ENCODE measurements at places on chromosomes 2 and 18.

DNA sequence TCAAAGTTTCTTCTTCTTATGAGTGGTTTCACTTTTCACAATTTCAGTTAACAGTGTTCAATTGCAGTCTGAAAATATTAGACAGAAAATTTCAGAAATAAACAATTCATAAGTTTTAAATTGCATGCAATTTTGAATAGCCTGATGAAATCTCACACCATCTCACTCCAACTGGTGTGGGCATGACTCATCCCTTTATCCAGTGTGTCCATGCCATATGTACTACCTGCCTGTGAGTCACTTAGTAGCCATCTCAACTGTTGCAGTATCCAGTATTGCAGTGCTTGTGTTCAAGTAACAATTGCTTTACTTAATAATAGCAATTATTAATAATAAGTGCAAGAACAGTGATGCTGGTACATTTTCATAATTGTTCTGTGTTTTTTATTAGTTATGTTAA, 1202.5 kb downstream of the DSC3 start:
- no peak for DNase-seq

DNA sequence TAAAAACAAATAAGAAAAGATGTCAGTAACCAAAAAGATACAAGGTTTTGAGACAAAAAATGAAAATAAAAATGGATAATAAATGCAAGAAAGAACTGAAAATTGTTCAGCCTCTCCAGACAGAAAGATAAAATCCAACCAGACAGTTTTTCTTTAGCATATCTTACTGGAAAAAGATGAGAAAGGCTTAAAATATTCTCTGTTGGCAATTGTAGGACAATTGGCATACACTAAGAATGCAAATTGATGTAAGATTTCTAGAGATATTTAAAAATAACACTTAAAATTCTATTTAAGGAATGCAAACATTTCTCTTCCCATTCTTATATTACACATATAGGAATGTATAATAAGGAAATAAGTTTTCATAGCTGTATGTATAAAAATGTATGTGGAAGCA, 590.6 kb downstream of the DSC3 start:
- DNase-seq, result no peak

- DNase-seq, result no peak
Measured at GRCh38 chr2:232369126-232369951, 9.2 kb upstream of the ALPP start.

DNA sequence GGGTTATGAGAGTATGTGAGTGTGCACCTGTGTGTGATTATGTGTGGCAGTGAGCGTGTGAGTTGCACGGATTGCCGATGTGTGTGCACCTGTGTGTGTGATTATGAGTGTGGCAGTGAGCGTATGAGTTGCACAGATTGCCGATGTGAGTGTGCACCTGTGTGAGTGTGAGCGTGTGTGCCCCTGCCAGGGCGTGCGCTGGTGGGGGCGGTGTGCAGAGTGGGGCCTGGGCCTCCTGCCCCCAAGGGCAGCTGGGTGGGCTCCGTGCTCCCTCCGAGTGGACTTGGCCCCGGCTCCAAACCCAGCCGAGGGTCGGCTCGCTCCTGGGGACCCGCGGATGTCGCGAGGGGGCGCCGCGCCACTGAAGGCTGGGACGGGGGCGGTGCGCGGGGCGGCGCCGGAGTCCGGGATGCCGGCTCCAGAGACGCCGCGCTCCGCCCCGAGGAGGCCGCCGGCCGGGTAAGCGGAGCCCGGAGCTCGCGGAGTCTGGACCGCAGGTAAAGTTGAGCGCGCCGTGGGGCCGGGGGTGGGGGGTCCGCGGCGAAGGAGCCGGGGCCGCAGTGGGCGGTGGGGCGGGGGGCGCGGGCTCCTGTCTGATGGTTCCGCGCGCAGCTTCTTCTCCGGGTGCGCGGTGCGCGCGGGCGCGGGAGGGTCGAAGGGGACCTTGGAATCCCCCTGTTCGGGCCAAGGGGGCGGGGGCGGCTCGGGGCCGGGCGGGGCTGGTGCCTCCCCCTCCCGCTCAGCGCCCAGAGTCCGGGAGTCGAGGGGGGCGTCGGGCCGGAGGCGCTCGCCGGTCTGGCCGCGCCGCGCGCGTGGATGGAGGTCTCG, at the start of gene KCNG2:
KCNG2 (plus strand) TSS at position 421 of the 828 bp plus-strand sequence. CDS start 65,730 bp downstream, outside the sequence.
- DNase-seq, result peak; percentile 34

DNA sequence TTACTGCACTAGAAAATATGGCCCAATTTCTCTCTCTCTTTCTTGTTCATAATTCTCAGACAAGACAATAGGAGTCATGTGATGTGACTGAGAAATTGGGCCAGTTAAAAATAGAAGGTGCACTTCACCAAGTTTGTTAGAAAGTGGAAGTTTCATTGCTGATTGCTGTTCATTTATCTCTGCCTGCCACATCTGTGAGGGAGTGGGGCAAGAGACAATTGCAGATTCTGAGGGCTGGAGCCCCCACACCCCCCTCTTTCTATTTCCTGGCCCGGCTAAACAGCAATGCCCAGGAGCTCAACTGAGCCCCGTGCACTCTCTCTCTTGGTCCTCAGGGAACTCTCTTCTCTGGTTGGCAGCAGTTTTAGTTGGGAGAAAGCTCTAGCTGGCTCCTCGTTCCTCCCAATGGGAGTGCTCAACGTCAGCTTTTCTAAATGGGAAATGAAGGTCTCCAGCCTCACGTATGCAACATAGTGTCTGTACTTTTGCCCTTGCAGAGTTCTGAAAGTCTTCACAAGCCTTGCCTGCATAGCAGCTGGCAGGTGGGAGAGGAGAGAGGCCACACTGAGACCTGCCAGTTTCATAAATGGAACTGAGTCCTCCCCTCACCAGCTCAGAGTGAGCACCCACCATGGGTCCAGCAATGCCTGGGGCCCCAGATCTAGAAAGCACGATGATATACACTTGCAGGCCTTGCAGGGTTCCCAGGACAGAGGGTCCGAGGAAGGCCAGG, 115.7 kb downstream of the MYCN start:
- DNase-seq, result no peak

GRCh38 chr18:26648509-26649192, 100.3 kb upstream of the KCTD1 start:
- no peak for DNase-seq

DNA sequence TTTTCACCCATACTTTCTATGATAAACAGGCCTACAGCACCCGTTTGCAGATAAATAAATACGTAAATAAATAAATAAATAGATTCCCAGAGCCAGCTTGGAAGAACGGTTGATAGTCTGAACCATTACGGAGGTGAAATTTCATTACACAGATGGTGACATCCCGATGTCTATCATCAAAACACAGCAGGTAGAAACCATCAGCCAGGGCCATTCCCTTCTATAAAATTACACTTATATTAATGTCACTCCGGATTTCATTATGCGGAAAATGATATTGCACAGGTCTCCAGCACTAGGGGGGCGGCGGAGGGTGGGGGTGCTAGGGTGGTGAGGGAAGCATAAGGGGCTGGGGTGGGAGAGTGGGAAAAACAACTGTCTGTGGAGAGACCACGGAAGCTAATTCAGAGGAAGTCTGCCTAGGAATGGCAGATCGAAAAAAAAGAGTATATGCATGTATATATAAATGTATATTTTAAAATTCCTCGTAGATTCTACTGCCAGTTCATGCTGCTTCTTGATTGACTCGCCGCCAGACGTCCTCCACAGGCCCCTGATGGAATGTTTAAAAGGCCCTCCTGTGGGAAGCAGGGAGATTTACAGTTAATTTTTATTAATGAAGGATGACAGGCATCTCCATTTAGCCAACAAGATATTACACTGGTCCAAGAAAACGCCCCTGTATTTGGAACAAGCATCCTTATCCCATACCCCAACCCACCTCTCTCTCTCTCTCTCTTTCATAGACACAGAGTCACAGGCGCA, 1906.0 kb upstream of the PIK3C3 start:
- no peak for DNase-seq

- DNase-seq, result no peak
Measured at GRCh38 chr18:13808294-13809042, 15.5 kb upstream of the MC5R start.

GRCh38 chr2:12918138-12918834, 201.6 kb downstream of the TRIB2 start:
- DNase-seq, result no peak

GRCh38 chr18:41353777-41354528, 601.1 kb upstream of the PIK3C3 start:
- DNase-seq, result no peak

DNA sequence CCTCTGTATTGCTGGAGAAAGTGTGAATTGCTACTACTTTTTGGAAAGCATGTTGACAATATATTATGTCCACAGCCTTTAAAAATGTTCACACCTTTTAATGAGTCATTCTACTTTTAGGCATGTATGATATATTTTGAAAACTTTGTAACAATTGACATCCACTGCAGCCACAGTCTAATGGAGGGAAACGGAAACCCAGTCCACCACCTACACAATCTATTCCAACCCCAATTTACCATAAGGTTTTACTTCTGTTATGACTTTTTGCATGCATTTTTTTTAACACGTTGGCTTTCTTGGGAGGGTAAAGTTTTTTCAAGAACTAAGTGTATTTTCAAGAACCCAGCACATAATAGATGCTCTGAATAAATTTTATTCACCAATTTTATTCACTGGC, 38.5 kb upstream of the ATP8B1 start:
- DNase-seq, result no peak

- DNase-seq, result no peak
Measured at GRCh38 chr2:125313806-125314205, 1288.7 kb downstream of the CNTNAP5 start.

GRCh38 chr2:218082586-218083351, 13.7 kb downstream of the RUFY4 start:
- no peak for DNase-seq

DNA sequence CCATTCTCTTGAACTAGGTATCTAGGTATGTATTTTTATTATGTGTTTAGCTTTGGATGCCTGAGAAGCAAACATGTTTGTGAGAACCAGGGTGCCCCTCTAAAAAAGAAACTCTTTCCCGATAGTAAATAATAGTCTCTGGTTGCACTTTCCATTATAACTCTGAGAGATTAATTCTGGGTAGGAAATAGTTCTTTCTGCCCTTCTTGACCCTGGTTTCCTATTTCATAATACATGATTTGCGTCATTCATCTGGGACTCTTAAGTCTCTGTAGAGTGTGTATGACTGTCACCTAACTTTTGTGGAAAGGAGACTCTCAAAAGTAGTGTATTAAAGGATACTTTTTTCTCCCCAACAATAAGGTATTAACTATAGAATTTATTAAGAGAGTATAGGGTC, 31.5 kb downstream of the ACSL3 start:
- no peak for DNase-seq

GRCh38 chr2:168424112-168424951, 31.7 kb upstream of the CERS6 start:
- no peak for DNase-seq

DNA sequence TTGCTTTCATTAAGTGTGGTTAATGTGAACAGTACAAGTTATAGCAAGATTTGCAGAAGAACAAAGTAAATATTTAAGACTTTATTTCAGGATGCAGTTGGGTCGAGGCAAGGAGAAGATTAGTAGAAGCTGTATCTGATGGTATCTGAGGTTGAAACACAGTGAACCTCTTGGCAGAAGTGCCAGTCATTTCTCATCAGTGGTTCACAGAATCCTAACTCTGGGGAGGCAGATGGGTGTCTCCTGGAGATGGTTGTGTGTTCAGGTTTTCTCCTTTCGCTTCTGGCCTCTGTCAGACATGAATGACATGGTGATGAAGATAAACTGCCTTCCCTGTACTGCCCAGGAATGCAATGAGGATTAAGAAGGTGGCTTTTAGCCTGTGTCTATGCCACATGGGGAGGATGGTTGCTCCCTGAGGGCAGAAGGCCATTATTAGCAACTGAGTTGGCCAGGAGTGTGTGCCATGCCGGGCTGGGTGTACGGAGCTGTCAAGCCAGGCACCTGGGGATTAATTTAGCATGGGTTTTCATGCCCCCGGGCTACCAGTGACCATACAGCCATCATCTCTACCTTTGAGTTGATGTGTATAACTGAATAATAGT, 28.0 kb downstream of the MGAT5 start:
- no peak for DNase-seq

- no peak for DNase-seq
Measured at GRCh38 chr2:190815226-190815625, 65.4 kb upstream of the GLS start.

DNA sequence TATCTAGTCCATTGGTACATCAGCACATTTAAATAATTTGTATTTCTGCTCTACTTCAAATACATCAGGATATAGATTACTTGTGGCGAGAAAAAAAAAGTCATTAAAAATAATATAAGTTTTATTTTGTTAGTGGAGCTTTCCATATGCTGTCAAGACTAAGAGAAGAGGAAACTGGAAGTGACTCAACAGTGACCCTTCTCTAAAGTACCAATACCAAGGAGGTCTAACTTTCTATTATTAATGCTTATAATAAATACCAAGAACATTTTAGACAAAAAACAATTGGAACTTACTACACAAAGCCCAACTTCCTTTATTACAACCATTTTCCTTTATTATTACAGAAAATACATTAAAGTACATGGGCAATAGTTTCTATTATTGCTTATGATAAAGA, 39.8 kb downstream of the TTR start:
- no peak for DNase-seq

GRCh38 chr2:179049203-179049545, 763 bp downstream of the CCDC141 start:
- DNase-seq, result no peak

- no peak for DNase-seq
Measured at GRCh38 chr18:670522-670921, 13.1 kb downstream of the TYMS start.

GRCh38 chr2:33579227-33579626, 19.9 kb downstream of the FAM98A start:
- DNase-seq, result no peak

DNA sequence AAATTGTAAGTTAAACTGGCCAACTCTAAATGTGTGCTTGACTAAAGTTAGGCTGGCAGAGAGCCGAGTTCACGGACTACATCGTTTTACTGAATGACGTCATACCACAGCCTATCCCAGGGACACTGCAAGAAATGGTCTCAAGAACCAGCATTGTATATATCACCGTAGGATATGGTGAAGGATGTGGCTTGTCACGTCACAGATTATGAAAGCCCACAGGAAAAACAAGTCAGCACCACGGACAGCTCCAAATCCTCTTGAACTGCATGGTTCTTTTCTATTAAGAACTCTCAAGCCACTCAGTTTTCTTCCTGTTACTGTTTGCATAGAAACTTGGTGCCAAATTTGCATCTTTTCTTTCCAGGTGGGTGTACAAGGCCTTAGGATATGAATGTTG, 85.1 kb upstream of the ACAA2 start:
- no peak for DNase-seq

- no peak for DNase-seq
Measured at GRCh38 chr2:9236867-9237266, 30.3 kb downstream of the ASAP2 start.

- no peak for DNase-seq
Measured at GRCh38 chr2:171531291-171531690, 9.0 kb downstream of the CYBRD1 start.

- DNase-seq, result no peak
Measured at GRCh38 chr2:71609029-71609428, 155.7 kb downstream of the DYSF start.

DNA sequence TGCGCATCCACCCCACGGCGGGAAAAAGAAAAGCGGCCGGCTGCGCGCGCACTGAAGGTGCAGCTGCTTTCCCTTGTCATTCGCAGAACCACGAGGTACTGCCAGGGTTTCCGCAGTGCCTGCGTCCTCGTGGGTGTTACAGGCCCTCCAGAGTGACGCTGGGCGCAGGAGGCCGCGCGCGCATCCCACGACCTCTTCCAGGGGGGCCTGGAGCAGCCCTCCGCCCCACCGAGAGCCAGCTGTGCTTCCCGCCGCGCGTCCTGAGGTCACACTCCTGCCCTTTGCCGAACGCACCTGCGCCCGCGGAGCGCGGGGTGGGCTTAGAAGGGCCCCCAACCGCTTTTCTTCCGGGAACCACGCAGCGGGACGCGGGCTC, 378 bp upstream of the IAH1 start:
- no peak for DNase-seq

- no peak for DNase-seq
Measured at GRCh38 chr2:217535957-217536708, 466.7 kb downstream of the TNS1 start.

All from NCI-H748 treated with DMSO at 0.1 percent for 48 hours (cell line).